NCI-H446 (cell line): ENCODE measurements at places on chromosomes 16 and 17.
A peak's percentile ranks its signal among the peaks of the same experiment; 100 is the strongest.

GRCh38 chr16:4182581-4183236 lies 59.2 kb downstream of the SRL start:
- DNase-seq, result no peak

GRCh38 chr17:38613981-38614779 lies 8.4 kb upstream of the SRCIN1 start:
- DNase-seq, result no peak

GRCh38 chr17:63646488-63646806 lies 24.2 kb downstream of the MAP3K3 start:
- no peak for DNase-seq

DNA sequence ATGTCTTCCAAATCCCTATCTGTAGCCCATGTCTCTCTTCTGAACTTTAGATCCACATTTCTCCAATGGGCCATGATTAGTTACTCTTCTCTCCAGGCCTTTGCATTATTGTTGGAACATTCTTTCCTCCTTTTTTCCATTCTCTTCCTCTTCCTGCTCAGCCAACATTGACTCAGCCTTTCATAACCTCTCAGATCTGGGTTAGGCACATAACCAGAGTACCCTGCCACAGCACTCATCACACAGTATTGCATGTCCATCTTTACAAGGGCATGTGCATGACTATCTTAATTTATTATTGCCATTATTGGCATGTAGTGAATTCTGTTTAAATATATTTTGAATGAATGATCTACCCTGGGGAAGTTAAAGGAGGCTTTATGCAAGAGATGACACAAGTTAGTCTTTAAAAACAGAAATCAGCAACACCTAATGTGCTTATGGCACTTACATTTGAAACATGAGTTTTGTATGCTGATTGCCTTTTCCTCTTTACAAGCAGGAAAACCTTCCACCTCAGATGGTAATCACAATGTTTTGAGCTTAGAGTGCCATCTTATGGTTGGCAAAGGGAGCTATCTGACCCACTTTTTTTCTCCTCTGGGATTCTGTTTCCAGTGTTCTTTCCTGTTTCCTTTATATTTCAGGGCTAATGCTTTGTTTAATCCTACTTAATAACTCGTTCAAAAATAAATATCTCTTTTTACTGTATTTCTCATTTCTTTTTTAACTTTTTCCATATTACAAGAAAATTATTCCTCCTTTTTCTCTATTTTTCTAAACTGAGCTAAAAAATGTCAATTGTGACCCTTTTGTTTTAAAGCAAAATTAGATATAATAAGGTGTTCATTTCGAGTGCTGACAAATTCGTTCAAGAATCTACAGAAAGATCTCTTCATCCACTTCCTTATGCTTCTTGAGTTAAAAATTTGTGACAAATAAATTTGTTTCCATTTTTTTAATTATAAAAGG lies 151.0 kb upstream of the RBL2 start:
- DNase-seq, result peak; percentile 40

DNA sequence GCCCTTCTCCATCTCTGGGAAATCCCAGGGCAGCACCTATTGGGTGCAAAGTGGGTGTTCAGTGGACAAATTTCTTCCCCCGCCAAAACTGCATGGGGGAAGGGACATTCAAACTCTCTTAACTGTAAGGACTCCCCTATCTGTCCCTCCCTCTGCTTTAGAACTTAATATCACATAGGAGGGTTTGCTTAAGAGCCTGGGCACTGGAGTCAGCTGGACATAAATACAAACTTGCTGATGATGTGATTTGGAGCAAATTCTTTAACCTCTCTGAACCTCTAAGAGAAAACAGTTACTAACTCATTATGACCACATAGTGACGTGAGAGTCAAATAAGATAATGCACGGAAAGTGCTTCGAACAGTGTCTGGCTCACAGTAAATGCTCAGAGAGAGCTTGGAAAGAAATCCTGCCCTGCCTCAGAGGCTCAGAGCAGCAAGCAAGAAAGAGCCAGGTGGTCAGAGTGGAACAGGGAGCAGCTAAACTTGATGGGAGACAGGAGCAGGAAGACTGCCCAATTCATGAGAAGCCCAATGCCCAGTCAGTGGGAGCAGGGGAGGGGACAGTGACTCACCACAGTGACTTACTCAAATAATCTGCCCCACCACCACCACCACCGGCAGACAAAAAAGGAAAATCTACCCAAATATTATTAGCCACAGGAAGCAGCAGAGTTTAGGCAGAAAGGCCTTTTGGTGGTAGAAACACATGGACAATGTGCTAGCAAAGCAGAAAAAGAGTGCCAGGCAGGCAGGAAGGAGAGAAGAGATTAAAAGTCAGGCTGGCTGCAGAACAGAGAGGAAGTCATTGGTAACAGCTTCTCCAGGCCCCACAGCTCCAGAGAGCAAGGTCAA lies 23.9 kb upstream of the CCL1 start:
- no peak for DNase-seq

DNA sequence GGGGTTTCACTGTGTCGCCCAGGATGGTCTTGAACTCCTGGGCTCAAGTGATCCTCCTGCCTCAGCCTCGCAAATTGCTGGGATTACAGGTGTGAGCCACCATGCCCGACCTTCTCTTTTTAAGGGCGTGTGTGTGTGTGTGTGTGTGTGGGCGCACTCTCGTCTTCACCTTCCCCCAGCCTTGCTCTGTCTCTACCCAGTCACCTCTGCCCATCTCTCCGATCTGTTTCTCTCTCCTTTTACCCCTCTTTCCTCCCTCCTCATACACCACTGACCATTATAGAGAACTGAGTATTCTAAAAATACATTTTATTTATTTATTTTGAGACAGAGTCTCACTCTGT lies 3.9 kb downstream of the STH start:
- no peak for DNase-seq

GRCh38 chr17:68505951-68506350 lies 6.3 kb upstream of the PRKAR1A start:
- no peak for DNase-seq

DNA sequence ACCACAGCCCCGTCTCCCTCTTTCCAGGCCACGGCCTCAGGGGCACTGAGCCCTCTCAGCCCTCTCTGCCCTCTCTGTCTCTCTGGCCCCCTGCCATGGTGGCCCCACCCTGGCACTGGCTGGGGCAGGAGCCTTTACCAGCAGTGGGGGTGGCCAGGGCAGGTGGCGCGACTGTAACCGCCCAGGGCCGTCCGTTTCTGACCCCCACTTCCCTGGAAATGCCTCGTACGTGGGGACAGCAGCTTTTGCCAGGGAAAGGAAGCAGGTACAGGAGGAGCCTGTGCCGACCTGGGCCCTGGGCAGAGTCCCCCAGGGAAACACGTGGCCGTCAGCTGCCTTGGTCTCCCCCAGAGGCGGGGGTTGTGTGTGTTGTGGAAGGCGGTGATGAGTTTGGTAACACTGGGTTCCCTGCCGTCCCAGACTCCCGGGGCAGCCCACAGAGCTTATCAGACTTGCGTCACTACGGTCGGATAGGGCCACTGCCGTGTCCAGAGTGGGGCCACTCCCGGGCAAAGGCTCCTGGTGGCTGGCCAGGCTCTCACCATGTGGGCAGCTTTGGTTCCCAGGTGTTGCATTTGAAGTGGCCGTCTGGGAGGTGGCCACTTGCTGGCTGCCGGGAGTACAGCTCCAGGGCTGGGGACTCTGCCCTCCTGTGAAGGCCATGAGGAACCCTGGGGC lies 249.3 kb upstream of the CIBAR2 start:
- no peak for DNase-seq

DNA sequence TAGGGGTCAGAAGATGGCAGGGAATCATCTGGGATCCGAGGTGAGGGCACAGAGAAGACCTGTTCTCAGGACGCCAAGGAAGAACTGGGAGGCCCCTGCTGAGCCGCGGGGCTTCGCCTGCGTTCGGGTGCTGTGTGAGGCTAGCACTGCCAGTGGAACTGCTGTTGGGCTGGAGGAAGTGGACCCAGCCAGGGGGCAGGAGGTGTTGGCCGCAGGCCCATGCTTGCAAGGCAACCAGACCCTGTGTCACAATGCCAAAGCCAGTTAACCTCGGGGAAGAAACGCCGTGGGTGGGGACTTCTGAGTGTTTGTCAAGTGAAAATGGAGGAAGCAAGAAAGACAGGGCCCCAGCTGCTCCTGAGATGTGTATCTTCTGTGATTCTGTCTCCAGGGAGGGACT lies 185.5 kb downstream of the LGALS9B start:
- DNase-seq, result no peak

DNA sequence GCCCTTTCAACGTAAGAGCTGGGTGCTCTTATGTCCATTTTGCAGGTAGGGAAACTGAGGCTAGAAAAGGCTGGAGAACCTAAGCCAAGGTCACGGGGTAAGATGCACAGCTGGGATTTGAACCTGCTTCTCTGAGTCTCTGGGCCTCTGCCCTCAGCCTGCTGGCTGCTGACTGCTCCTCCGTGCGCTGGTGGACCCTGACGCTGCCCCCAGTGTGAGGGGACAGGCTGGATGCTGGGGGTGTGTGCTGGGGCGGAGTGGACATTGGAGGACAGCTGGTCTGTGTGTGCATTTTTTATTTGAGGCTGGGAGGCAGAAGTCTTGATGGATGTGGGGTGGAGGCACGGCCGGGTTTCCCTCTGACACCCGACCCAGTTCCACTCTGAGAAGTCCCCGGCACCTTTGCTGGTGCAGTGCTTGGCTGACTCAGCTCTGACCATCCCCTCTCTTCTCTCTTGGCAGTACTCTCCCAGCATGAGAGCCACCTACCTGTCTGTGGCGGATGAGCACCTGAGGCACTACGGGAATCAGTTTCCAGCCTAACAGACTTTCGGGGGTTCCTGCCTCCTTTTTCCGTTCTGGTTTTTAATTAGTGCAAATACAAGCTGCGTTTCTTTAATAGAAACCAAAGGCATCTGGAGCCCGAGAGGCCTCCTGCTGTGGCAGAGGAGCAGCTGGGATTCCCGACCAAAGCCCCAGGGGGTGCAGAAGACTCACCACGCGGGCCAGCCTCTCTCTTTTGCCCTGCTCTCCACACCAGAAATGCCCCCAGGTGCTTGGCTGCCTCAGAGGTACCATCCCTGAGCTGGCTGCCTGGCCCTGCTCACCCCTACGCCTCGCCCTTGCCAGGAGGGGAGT lies 14.1 kb upstream of the DNAI2 start:
- DNase-seq, result no peak

GRCh38 chr17:59786536-59787319 lies 79.3 kb downstream of the VMP1 start:
- DNase-seq, result no peak

- no peak for DNase-seq
These were observed 33.2 kb downstream of the ZNF750 start for GRCh38 chr17:82806645-82807044.

DNA sequence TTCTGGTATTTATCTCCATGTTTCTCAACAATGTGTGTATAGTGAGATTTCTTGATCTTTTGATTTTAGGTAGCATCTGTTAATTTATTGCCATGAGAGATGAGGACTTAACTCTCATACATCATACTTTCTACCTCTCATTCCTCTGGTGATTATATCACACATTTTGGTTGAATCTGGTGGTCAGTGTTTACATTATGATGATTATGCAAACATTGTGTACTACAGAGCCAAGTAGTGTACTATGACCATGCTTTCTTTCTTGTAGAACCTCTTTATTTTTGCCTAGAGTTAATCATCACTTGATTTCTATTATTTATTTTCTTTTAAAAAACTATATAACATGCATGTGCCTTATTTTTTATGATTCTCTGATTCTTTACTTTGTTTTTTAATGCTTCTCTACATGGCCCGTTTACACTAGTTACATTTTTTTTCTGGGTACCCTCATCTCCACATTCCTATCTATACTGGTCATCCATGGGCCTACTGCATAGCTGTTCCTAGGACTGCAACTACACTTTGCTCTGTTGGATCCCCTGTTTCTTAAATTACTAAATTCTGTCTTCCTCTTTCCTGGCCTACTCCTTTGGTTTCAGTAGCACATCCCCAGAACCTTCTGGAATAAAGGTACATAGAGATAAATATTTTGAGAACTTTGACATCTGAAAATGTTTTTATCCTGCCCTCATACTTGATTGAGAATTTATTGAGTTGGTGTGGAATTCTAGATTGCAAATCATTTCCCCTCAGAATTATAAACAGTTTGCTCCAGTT lies 63.0 kb upstream of the LRRC37A3 start:
- no peak for DNase-seq

- DNase-seq, result no peak
These were observed 145.3 kb upstream of the LHX1 start for GRCh38 chr17:36791942-36792475.

DNA sequence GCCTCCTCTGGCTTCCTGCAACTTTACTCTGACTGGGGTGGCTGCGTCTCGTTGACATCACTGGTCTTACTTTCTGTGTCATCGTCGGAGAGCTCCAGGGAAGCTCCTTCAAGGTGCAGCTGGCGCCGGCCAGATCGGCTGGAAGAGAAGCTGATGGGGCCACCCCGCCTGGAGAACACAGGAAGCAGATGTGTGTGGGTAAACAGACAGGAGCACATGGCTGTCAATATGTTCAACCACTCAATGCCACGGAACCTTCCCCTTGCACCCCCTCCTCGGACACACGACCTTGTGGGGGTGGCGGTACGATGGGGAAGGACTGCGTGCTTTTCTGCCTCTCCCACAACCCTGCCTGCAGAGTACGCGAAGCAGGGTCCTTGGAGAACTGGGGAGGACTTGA lies 40.1 kb downstream of the NDEL1 start:
- DNase-seq, result no peak

GRCh38 chr16:3734758-3735221 lies 17.5 kb upstream of the TRAP1 start:
- no peak for DNase-seq

DNA sequence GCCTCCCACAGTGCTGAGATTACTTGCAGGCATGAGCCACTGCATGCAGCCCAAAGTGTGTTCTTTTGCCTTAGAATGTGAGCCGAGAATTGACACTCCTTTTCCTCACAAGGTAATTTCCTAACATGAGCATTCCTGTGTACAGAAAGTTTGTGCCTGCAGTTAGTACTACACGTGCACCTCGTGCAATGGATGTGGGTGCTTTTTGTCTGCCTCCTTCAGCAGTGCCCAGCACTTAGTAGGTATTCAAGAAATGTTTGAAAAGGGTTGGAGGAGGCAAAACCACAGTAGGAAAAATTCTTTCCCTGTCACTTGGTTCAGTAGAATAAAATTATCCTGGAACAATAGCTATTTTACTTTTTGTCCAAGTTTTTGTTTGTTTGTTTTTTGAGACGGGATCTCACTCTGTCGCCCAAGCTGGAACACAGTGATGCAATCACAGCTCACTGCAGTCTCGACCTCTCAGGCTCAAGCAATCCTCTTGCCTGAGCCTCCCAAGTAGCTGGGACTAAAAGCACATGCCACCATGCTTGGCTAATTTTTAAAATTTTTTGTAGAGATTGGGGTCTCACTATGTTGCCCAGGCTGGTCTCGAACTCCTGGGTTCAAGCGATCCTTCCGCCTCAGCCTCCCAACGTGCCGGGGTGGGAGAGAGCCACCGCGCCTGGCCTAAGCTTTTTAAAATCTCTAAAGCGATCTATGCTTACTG lies 2.4 kb downstream of the NDE1 start:
- DNase-seq, result no peak

- peak; percentile 50 for DNase-seq
These were observed at the start of gene STX1B for GRCh38 chr16:31010585-31011325. Gene STX1B, minus strand, starts transcription at chr16:31010638. Its CDS starts 242 bp downstream, at chr16:31010396.

- DNase-seq, result no peak
These were observed 1.4 kb upstream of the MATCAP1 start for GRCh38 chr16:67184995-67185650.

GRCh38 chr16:73848993-73849392 lies 447.6 kb upstream of the PSMD7 start:
- no peak for DNase-seq

- DNase-seq, result no peak
These were observed 39.7 kb upstream of the PITPNM3 start for GRCh38 chr17:6596081-6596480.

GRCh38 chr16:80085606-80086005 lies 455.2 kb upstream of the DYNLRB2 start:
- no peak for DNase-seq

GRCh38 chr17:7233701-7234082 lies 625 bp downstream of the DVL2 start:
- DNase-seq, result no peak
